ENCODE measurements at places on chromosomes 11 and 22. TPM values are rescaled to one million over a fixed set of nuclear protein-coding genes. Genes with fewer than 3 reads are reported as not detected.

SLN gene
- total RNA-seq, result 1.1 TPM

TMEM223 gene
- 13.3 TPM for total RNA-seq

IGLL5 gene
- not detected for total RNA-seq

MS4A1 gene
- total RNA-seq, result not detected

SLC43A3 gene
- total RNA-seq, result 18.2 TPM

PARVG gene
- total RNA-seq, result 0.13 TPM

SCGB1A1 gene
- total RNA-seq, result not detected

CD59 gene
- 1,796 TPM for total RNA-seq

ZBTB16 gene
- total RNA-seq, result under 0.01 TPM

F2 gene
- total RNA-seq, result not detected

ALDH3B2 gene
- total RNA-seq, result not detected

VPREB1 gene
- not detected for total RNA-seq

FBLN1 gene
- 150 TPM for total RNA-seq

OR2AG1 gene
- not detected for total RNA-seq

SLC15A3 gene
- 10.7 TPM for total RNA-seq

C11orf52 gene
- 0.23 TPM for total RNA-seq

XRCC6 gene
- 253 TPM for total RNA-seq

ASCL2 gene
- total RNA-seq, result not detected

OR10A2 gene
- total RNA-seq, result not detected

ADORA2A gene
- 1.6 TPM for total RNA-seq

MARK2 gene
- total RNA-seq, result 10.3 TPM
